GM03348 (cell line): ENCODE measurements at places on chromosomes 1 and 21.

- no peak for DNase-seq
These were observed 52.7 kb upstream of the VAV3 start for GRCh38 chr1:108017698-108018097.

DNA sequence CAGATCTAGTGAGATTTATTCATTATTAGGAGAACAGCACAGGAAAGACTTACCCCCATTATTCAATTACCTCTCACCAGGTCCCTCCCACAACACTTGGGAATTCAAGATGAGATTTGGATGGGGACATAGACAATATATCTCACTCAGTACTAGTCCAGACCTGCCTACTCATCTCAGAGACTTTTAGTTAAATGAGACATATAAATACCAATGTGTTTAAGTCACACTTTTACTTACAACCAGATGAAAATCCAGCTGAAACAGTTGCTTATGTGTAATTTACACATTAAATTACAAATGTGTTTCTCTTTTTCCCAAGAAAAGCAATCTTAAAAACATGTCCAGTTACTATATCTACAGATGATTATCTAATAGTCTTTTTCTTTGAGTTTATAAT, 1145.6 kb downstream of the KCNT2 start:
- DNase-seq, result peak; percentile 32

GRCh38 chr1:30372792-30373433, 350.5 kb downstream of the MATN1 start:
- DNase-seq, result no peak

DNA sequence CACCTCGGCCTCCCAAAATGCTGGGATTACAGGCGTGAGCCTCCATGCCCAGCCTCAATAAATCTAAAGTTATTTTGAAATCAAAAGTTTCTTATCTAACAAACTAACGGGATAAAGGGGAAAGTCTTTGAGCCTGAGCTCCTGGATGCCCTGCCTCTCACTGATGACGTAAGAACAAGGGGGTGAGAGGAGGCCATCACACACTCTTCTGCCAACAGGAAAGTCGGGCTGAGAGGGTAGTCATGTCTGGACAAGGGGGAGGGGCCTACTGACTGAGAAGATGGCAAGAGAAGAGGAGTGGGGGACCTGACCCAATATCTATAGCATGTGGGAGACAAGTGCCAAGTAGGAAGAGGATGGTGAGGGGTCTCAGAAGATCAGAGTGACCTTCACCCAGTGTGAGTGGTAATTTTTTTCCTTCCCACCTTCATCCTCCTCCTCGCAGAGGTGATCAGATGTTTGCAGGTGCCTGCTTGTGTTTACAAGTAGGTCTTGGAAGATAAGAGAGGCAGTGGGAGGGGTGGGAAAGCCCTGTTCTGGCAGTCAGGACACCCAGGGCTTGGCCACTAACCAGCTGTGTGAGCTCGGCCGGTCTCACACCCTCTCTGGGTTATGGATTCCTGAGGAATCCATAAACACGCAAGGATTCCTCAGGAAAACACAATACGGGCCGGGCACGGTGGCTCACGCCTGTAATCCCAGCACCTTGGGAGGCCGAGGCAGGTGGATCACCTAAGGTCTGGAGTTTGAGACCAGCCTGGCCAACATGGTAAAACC, 9.6 kb downstream of the UQCRHL start:
- no peak for DNase-seq

GRCh38 chr1:66867501-66867900, 57.2 kb downstream of the DNAI4 start:
- no peak for DNase-seq

DNA sequence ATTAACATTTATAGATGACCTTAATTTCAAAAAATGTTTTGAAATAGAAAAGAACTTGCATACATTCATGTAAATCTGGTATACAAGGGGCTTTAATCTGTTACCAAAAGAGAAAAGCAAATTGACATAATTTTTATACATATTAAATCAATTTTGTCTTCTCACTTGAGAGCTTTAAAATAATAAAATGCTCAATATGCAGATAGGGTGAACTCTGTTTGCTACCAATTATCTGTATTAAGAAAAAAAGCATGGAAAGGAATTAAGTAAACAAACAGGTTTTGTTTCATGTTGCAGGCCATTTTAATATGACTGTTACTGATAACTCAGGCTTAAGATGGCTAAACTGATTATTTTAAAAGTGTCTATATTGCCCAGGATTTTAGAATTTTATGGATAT, 6.0 kb upstream of the TSHB start:
- DNase-seq, result no peak
